ENCODE measurements at places on chromosomes 13 and 19.

DNA sequence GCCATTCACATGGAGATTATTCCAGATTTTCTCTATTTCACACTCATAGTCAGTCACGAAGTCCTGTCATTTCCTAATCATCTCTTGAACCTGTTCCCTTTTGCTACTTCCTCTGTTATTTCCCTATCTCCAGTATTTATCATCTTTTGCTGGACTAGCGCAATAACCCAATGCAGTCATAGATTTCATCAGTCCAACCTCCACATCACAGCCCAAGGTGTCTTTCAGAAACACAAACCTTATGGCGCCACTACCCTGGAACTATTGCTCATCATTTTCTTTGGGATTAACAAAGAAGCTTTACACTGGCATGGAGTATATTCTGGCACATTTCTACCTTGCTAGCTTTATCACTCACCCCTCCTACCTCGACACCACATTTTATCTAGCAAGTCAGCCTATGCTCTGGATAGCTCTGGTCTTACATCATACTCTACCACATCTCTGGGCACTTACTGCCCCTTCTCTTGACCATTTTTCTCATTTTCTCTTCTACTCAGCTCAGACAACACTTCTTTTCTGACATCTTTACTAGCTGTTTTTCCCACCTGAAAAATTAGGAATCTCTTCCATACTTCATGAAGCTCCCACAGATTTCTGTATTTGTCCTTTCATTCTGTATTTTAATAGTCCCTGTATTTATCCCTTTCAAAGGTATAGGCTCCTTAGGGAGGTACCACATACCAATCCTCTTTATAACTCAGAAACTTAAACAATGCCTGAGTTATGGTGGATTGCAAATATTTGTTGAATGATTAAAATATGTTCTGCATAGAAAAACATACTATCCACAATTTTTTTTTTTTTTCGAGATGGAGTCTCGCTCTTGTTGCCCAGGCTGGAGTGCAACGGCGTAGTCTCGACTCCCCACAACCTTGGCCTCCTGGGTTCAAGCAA lies 534.7 kb downstream of the KLF12 start:
- no peak for DNase-seq

GRCh38 chr19:3457528-3458228 lies 22.6 kb downstream of the SMIM24 start:
- no peak for DNase-seq

- DNase-seq: no peak
Measured at GRCh38 chr19:46660551-46661019, 397 bp downstream of the DACT3 start.

DNA sequence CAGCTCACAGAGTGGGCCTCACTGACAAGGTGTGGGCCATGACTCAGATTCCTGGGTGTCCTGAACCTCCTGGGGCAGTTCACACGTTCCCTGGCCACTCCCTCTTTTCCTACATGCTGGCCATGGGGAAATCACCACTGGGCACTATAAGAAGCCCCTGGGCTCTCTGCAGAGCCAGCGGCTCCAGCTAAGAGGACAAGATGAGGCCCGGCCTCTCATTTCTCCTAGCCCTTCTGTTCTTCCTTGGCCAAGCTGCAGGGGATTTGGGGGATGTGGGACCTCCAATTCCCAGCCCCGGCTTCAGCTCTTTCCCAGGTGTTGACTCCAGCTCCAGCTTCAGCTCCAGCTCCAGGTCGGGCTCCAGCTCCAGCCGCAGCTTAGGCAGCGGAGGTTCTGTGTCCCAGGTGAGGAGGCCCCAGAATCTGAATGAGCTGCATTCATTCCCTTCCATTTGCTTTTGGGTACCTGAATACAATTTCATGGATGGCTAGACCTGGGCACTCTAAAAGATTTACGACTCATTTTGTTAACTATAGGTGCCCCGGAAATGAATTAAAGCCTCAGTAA lies at the start of gene OLFM4:
OLFM4 (plus strand) TSS at position 177 of the 567 bp plus-strand sequence; CDS start at position 201, 24 bp downstream.
- DNase-seq: no peak

GRCh38 chr13:84399320-84400085 lies 517.2 kb upstream of the SLITRK1 start:
- no peak for DNase-seq

- peak; percentile 84 for DNase-seq
Measured at GRCh38 chr13:69450245-69450644, 657.4 kb upstream of the ATXN8OS start.

DNA sequence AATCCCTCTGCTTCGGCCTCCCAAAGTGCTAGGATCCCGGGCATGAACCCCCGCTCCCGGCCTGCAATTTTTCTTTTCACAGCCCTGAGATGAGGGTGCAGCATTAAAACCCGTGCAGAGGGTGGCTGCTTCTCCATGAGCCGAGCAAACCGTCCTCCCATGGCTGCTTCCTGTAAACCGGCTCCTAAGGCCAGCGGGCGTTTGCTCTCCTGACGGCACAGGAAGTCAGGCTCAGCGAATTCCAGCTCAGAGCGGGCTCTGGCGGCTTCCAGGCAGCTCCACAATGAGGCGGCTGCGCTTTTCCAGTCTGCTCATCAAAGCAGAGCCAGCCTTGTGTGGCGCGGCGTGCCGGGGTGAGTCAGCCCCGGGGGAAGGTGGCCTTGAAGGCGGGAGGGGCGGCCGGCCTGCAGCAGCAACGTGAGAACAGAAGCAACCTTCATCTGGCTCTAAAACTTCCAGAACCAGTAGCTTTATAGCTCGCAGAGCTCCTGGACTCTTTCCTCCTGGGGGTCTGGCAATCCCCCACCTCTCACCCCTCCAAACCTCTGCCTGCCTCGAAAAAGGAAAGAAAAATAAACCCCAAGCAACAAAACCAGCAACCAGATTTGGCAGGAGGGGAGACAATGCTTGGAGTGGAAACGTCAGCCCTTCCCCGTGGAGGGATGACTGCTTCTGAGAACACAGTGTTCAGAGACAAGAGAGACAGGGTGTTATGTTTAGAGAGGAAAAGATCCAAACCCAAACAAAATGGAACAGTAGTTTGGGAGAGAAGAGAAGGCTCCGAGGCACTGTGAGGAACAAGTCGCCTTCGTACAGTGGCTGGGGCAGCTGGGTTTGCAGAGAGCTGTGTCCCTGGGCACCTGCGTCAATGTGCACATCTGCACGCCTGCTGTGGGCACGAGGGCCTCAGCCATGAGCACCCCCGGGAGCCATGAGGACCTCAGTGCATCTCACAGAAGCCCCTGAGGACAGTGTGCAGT lies 67.8 kb downstream of the GADD45B start:
- DNase-seq: peak; percentile 86

- DNase-seq: peak; percentile 96
Measured at GRCh38 chr19:34676697-34677385, at the start of gene SCGB2B2. Gene SCGB2B2 (minus strand): TSS chr19:34677159. CDS start chr19:34594563, 82,596 bp downstream.

DNA sequence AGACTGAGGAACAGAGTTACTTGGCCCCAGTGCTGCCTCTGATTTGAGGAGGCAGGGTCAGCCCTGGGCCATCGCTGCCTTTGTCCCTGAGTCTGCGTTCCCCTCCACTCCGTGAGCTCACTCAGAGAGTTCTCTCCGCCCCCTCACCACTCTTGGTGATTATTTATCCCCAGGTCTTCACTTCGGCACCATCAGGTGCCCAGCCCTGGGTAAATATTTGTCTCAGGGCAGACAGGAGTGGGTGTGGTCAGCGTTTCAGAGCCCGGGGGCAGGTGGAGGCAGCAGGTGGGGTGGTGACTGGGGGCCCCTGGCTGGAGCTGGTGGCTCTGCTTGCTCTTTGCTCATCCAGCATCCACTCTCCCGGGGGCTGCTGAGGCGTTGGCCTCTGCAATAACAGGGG lies 20.6 kb downstream of the PPP1R37 start:
- peak; percentile 86 for DNase-seq
